Uterus (tissue), 4 donors: ENCODE measurements at places on chromosomes 7 and 10. TPM values are rescaled to one million over a fixed set of nuclear protein-coding genes. Genes with fewer than 3 reads are reported as not detected.
A peak's percentile ranks its signal among the peaks of the same experiment; 100 is the strongest.

DNA sequence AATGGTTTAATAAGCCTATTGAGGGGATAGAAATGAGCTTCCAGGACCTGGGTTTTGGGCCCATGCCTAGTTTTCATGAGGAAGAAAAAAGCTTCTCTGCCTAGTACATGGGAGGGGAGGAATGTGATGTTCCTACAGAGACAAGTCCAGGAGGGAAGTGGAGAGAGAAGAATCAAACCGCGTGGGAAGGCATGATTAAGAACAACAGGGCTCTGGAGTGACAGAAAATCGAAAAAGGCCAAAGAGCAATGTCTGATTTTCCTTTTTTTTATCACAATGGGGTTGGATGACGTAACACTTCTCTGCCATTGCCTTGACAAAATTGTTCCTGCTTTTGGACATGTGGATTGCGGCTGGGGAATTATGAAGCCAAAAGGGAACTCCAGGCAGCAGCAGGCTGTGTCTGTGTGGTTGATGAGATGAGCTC lies 258.6 kb downstream of the CXCL12 start:
- DNase-seq: no peak

GRCh38 chr7:8214244-8214824 lies 47.6 kb downstream of the ICA1 start:
- peak; percentile 50 for DNase-seq

DNA sequence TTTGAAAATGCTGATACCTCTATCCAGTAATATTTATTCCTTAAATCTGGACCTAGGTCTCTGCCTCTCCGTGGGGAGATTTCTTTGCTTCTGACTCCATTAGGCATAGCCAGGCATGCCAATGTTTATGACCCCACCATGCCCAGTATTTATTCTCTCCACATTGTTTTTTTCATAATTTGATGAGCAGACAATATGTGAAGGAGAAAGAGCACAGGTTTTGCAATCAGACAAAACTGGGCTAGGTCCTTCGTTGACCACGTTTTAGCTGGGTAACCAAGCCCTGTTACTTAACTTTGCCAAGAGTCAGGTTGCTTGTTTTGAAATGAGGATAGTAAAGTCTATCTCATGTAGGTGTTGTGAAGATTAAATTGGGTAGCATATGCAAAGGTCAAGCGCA lies 21.6 kb upstream of the PRPS1L1 start:
- no peak for DNase-seq

- DNase-seq: no peak
Measured at GRCh38 chr7:157168571-157168970, 29.8 kb downstream of the UBE3C start.

- DNase-seq: no peak
Measured at GRCh38 chr7:77442636-77443035, 26.5 kb upstream of the GSAP start.

GRCh38 chr7:135745703-135746312 lies 2.8 kb downstream of the FAM180A start:
- DNase-seq: peak; percentile 82

GRCh38 chr7:47539398-47540052 lies 42.4 kb downstream of the TNS3 start:
- DNase-seq: no peak

GRCh38 chr7:37211097-37211880 lies 237.4 kb downstream of the ELMO1 start:
- peak; percentile 57 for DNase-seq

DNA sequence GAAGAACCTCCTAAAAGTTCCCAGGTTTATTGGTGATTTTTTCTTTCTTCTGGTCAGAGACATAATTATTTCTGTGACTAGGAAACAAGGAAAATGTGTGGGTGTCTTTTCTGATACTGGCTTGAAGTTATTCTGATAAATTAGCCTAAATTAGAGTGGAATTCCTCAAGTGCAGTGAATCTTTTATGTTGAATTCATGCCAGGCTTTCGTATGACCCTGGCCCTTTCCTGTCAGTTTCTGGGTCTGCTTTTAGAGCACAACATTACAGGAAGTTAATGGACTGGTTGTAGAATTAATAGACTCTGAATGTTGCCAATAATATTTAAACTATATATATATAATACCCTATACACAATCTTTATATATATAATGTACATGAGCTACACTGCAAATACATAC lies 230.6 kb upstream of the KIAA1217 start:
- no peak for DNase-seq

GRCh38 chr10:4780782-4781181 lies 45.2 kb upstream of the AKR1E2 start:
- DNase-seq: no peak

- DNase-seq: no peak
Measured at GRCh38 chr7:40148671-40149070, 13.9 kb downstream of the SUGCT start.

DNA sequence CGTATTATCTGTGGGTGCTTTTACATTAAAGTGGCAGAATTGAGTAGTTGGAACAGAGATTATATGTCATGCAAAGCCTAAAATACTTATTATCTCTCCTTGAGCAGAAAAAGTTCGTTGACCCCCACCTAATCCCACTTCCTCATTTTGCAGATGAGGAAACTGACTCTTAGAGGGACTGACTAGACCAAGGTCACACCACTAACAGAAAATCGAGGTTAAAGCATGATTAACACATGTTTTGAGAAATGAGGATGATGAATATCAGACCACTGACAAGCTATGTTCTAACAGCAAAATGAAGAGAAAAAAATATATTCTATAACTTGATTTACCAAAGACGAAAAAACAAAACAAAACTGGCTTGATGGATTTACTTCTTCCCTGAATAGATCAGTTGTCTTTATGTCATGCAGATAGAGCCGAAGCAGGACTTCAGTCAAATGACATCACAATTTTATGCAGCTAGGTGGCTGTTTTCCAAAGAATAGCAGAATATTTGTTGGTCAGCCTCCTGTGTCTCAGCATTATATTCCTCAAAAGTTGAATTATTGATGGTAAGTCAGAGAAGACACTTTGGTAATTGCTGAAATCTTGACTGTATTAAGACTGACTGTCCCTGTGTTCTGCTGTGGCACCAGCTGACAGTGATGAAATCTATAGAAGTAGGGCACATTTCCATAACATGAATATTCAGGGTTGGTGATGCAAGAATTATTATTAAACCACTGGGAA lies 24.2 kb upstream of the SMIM30 start:
- no peak for DNase-seq

DNA sequence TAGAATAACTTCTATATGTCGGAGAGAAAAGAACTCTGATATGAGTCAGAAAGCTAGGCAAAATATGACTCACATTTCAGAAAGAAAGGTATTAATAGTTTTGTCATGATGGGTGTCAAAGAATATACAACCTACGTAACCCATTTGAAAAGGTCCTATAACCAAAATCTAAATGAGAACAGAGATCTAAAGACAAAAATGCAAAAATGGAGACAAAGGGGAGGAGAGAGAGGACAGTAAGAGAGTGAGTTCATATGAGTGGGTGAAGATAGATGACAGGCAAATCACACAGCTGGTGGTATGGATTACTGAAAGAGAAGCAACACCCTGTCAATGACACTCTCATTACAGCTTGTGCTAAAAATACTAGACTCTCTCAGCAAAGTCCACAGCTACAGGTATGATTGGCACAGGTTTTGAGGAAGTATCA lies 25.6 kb downstream of the ANKMY2 start:
- DNase-seq: no peak

DNA sequence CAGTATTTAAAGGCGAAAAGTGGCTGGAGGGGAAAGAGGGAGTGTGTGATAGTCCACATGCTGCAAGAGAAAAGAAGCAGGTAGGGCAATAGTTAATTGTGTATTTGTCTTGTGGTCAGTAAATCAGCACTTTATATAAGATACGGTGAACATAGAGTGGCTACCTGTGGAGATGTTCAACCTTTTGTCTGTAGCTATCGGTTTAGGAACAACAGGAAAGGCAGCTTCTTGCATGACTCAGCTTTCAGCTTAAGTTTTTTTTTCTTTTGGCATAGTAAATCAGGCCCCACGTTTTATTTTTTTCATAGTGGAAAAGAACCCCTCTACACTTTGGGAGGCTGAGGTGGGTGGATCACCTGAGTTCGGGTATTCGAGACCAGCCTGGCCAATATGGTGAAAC lies 14.2 kb upstream of the MTPN start:
- no peak for DNase-seq

The SPDYE2 gene
- not detected for total RNA-seq

The PSD gene
- total RNA-seq: not detected

The IL2RA gene
- total RNA-seq: 0.15 TPM

The FAM241B gene
- 0.35 TPM for total RNA-seq

The PANK1 gene
- total RNA-seq: 25.9 TPM

The CYP17A1 gene
- 1.6 TPM for total RNA-seq

The CFAP70 gene
- total RNA-seq: 4.3 TPM

The CDCA7L gene
- 19.7 TPM for total RNA-seq

The EIF5AL1 gene
- 0.14 TPM for total RNA-seq
